ENCODE measurements at places on chromosomes 4 and X.

GRCh38 chr4:33262824-33263223 lies 2542.7 kb downstream of the PCDH7 start:
- no peak for DNase-seq

- DNase-seq: no peak
Measured at GRCh38 chr4:7332216-7333023, 102.3 kb downstream of the PSAPL1 start.

DNA sequence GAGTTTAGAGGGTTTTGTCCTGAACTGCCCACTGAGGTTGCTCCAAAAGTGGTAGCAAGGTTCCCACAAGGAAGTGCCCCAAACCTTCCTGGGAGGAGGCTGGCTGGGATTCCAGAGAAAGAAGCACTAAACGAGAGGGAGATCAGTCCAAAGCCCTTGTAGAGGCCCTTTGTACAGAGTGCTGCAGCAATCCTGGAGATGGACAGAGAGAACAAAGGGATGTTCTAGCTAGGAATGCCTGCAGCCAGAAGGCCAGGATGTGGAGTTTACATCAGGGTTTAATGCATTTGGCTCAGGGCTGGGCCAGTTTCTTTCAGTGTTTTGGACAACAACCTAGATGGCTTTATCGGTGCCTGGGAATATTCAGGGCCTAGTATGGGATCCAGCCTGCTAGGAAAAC lies 2155.1 kb upstream of the AGA start:
- no peak for DNase-seq

GRCh38 chr4:128471576-128471975 lies 184.0 kb upstream of the PGRMC2 start:
- no peak for DNase-seq

DNA sequence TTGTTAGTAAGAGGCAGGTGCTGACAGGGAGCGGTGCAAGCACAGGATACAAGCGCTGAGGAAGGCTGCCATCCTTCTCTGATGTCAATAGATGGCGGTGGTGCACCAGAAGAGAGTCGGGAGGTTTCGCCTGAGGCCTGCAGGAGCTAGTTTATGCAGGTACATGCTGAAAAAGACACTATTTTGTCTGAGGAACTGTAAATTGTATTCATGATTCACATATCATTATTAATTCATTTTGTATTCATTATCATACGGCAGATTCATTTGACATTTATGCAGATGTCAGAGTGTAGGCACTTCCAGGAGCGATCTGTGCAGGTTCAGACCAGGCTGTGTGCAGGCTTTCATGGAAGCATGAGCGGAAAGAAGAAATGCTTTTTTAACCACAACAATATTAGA lies 824.0 kb downstream of the STIM2 start:
- DNase-seq: peak; percentile 26

DNA sequence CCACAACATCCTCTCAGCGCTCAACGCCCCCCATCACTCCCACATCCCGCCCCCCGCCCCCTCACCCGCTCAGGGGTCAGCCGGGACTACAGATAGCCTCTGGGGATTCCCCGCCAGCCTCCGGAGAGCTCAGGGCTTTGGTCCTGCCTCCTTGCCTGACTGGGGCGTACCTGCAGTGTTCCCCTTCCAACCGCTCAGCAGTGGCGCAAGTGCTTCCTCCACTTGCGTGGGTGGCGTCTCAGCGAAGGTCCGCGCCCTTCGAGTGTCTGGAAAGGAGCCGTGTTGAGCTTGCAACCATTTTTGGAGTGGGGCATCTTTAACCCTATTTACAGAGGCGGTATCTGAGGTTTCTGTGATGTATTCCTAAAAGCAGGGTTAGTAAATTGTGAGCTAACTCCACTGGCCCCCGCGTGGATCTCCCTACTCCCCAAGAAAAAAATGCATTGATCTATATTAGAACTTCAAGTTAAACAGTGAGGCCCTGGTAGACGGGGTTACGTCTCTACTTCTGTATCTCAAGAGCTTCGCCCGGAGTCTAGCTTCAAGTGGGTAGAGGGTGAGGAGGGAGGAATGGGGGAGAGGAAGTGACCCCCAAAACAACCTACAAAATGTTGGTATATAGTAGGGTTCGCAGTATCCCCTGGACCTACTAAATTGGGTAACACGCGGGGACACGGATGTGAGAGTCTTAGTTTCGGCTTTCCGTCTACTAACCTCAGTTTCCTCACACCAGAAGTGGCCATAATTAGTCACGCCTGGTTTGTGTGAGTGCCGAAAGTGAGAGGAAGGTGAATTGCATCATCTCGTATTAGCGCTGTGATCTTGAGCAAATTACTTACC lies 16.1 kb downstream of the NKX3-2 start:
- DNase-seq: no peak

DNA sequence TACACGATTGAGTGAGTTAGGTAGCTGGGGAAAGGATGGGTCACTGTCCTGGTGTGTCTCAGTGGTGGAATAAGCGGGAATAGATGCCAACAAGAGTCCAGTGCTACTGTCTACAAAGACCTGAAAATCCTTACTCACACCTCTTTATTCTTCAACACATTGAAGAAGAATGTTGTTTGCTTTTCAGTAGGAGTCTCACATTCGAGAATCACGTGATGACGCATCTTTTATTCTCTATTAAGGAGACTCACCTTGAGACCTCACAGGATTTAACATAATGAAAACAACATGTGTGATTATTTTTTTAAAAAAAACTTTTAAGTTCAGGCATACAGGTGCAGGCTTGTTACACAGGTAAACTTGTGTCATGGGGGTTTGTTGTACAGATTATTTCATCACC lies 75.2 kb downstream of the CD38 start:
- no peak for DNase-seq

DNA sequence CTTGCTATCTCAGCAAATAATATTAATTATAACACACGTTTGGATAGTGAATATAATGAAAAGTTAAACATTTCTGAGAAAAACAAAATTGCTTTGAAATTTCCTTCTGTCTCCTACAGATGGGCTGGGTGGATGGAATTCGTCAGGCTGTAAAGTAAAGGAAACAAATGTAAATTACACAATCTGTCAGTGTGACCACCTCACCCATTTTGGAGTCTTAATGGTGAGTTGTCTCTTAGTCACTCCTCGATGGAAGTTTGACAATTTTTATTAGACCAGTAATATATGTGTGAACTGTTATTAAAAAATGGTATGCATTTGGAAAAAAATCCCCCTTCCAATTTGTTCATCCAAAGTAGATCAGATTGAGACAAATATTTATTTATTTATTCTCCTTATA lies 92.5 kb upstream of the BRS3 start:
- no peak for DNase-seq

DNA sequence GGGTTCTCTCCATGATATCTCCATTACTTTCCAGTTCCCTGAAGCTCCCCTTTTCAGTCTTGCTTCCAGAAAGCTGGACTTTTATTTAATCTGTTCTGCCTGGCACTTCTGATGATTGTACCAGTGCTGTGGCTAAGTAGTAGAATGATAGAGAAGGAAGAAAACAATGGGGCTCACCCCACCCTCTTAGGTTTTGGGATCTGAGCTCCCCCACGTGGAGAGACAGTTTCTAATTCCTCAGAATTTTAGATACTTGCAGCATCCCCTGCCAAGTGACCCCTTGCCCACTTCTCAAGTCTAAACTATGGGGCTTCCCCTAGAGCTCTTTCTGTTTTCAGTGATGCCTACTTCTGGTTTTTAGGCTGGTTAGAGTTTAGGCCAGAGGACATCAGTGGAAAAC lies 73.9 kb downstream of the GC start:
- DNase-seq: no peak

- no peak for DNase-seq
Measured at GRCh38 chr4:137754652-137755471, 222.6 kb upstream of the PCDH18 start.

GRCh38 chr4:110540982-110541451 lies 65.1 kb downstream of the ENPEP start:
- DNase-seq: no peak

DNA sequence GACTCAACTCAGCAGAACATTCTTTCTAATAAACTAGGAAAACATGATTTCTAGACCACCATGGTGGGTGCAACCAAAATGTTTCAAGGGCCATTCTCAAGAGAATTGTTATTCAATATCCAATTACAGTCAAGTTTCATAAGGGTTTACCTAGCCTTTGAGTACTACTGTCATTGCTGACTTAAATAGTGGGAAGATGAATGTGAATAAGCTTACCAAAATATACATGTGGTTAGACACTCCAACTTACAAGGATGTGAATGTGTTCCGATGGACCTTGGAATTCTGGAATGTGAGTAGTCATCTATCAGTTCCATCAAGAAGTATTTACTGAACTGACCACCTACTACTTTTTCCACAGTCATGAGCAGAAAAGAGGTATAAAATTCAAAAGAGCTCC lies 16.9 kb downstream of the SH3RF1 start:
- no peak for DNase-seq

- DNase-seq: no peak
Measured at GRCh38 chr4:105350859-105351490, 122.9 kb downstream of the PPA2 start.

GRCh38 chr4:86938771-86939520 lies 4.1 kb downstream of the AFF1 start:
- DNase-seq: no peak

- no peak for DNase-seq
Measured at GRCh38 chrX:16711893-16712547, 449 bp downstream of the CTPS2 start.

DNA sequence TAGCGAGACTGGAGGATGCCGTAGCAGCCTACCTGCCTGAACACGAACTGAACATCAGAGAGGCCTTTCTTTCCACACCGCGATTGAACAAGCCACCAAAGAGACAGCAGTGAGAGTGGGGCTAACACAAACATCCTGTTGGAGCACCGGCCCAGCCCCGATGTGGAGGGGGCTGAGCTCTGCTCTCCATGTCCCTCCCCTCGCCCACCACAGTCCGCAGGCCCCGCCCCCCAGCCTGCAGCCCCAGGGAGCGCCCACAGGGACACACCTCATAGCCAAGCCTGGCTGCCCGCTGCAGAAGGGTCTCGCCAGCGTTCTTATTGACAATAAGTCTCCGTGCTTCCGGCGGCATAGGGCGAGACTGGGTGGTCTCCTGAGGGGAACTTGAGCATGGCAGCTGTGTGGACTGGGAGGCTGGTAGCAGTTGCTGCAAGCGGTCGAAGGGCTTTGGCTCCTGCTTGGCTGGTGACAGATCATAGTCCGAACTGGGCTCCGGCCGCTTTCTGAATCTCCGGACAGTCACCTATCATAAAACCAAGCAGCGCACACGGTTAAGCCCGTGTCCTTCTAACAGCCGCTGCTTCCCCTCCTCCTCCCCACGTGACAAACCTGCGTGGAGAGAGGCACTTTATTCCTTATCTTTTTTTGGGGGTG lies 35.8 kb downstream of the BCOR start:
- DNase-seq: no peak

- no peak for DNase-seq
Measured at GRCh38 chr4:61882381-61882780, 682.3 kb downstream of the ADGRL3 start.

- no peak for DNase-seq
Measured at GRCh38 chr4:39484582-39485272, 25.9 kb downstream of the LIAS start.

DNA sequence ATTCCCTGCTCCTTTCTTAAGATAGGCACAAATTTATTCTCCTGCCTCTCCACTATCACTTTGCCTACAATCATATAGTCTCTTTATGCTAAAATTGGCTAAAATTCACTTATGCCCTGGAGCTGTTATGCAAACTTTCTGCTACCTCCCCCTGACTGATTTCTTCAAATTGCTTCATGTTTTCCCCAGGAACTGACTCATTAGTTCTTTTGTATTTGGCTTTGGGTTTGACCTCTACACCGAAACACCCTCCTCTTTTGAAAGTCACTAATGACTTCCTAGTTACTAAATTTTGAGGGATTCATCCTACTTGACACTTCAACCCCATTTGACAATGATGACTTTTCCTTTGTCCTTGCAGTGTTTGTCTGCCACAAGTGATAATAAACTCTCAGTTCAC lies 222.6 kb downstream of the NDST4 start:
- DNase-seq: no peak

GRCh38 chr4:148944839-148945219 lies 502.6 kb upstream of the NR3C2 start:
- DNase-seq: no peak

GRCh38 chrX:47568656-47569295 lies 7.8 kb downstream of the ARAF start:
- DNase-seq: no peak

GRCh38 chr4:142413485-142413884 lies 432.6 kb downstream of the INPP4B start:
- no peak for DNase-seq

GRCh38 chr4:25624616-25625015 lies 31.0 kb upstream of the SLC34A2 start:
- DNase-seq: no peak

DNA sequence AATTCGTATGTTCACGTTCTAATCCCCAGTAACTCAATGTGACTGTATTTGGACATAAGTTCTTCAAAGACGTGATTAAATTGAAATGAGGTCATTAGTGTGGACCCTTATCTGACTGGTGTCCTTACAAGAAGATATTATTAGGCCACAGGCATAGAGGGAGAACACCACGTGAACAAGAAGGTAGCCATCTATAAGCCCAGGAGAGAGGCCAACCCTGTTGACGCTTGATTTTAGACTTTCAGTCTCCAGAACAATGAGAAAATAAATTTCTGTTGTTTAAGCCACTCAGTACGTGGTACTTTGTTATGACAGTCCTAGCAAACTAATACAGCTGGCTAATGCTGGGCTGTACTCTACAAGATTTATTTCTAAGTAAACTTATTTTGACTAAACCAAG lies 1.5 kb upstream of the EIF1AX start:
- no peak for DNase-seq

DNA sequence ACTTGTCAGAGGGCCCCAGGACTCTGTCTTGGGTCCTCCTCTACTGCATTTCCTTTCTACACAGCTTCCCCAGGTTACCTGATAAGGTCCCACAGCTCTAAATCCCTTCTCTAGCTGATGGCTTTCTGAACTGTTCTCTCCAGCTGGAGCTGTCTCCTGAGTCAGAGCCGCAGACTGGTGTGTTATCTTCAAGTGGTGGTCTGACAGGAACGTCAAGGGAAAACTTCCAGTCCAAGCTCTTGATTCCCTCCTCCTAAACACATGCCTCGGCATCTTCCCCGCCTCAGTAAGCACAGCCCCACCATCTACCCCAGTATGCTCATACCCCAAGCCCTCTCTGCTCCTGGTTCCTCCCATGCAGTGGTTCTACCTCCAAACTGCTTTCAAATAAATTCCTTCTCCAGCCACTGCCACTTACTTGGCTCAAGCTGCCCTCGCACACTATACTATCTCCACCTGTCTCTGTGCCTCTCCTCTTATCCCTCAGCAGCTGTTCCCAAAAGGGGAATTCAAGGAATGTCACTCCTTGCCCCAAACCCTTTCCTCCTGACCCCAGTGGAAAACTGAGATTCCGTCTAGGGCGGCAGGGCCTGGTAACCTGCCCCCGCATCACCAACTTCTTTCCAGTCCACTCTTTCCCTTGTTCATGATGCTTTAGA lies 17.2 kb upstream of the CENPU start:
- no peak for DNase-seq

- DNase-seq: no peak
Measured at GRCh38 chr4:6663596-6664393, 23.3 kb downstream of the MRFAP1 start.

- DNase-seq: no peak
Measured at GRCh38 chrX:150871341-150871811, 27.1 kb downstream of the CD99L2 start.

- no peak for DNase-seq
Measured at GRCh38 chrX:5708251-5708650, 520.4 kb downstream of the NLGN4X start.

Measured in NCI-H1694 (cell line).